MCF 10A (cell line): ENCODE measurements at places on chromosomes 6 and 20.

- peak; percentile 47 for DNase-seq
Observed at GRCh38 chr6:42978487-42978838, 518 bp downstream of the PEX6 start.

DNA sequence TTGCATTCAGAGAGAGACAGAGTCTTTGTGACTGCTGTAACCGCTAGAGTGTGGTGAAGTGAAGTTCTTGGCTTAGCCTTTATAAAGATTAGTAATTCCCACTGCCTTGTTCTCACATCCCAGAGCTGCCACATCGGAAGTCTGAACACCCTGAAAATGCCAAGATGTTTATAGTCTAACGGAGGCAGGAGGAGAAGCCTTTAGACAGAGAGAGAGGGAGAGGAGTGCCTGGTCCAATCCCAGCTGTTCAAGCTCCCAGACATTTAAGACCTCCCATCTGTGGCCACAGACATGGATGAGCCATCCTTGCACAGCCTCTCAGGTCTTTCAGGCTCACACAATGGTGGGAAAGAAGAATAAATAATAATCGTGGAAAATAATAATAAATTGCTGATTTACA lies 1422.8 kb upstream of the EYS start:
- DNase-seq: no peak

DNA sequence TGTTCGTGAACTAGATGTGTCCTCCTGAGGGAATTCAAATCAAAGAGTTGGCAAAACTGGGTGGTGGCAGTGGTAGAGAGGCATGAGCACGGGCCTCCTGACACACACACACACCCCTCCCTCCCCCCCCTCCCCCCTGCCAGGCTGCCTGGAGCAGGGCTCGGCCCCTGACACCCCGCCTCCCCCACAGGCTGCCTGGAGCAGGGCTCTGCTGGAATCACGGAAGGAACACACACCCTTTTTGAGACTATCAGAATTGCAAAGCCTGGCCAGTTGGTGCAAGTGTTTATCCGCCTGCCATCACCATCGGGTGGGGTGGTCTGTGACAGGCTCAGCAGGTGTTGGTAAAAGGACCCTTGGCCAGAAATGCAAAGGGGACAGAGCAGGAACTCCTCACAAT lies 59.0 kb downstream of the FAM120B start:
- DNase-seq: no peak

DNA sequence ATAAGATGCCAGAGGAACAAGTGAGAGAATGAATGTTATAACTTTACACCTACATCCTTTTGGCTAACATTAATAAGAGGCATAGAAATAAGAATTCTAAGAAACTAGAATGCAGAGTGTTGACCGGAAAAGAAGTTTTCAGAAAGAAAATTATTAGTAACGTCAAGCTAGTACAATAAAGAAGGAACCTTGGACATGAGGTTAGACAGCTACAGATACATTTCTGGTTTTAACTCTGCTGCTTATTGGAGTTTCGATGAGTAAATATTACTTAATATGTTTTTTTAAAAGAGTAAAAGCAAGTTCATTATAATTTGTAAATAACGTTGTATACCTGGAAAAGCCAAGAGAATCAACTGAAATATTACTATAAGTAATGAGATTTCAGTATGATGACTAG lies 22.7 kb downstream of the TAB2 start:
- no peak for DNase-seq

GRCh38 chr6:136466777-136467176 lies 83.4 kb downstream of the MAP7 start:
- DNase-seq: no peak

- DNase-seq: no peak
Observed at GRCh38 chr6:156114541-156114940, 658.9 kb upstream of the NOX3 start.

GRCh38 chr6:141677598-141678211 lies 455.0 kb upstream of the GJE1 start:
- DNase-seq: peak; percentile 68

DNA sequence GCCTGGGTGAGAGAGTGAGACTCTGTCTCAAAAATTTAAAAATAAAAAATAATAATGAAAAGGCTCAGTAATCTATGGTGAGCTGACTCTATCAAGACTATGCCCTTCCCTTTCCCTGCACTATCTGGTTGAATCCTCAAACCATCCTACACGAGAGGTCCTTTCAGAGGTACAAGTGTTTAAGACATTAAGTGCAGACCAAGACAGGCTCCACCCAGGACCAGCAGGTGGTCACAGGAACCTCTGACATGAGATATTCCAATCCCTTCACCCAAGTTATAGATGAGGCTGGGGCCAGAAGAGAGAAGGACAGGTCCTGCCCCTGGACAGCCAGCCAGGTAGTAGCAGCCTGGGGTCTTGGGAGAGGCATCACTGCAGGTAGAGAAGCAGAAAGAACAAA lies 182.6 kb downstream of the NFATC2 start:
- DNase-seq: no peak

DNA sequence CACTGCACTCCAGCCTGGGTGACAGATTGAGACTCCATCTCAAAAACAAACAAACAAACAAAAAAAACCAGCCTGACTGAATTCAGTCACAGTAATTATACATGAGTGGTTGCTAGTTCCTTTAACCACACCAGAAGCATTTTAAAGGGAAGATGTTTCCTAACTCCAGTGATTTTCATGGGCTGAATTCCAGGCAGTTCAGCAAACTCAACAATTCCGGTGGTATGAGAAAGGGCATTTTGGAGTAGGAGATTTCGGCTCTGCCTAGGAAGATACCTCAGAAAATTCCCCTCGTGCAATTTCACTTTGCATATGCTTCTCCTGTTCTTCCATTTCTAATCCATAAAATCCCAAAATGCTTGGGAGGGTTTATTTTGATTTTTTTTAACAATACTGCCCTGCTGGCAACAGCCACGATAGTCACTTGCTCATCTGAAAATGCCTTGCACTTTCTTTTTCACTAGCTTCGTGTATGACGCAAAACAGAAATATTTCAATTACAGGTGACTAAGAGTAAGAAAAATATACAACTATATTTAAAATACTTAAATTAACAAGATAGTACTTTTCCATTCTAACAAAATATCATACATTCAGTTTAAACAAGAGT lies 48.3 kb upstream of the IPCEF1 start:
- DNase-seq: peak; percentile 56

- no peak for DNase-seq
Observed at GRCh38 chr20:47675190-47676142, 109.8 kb downstream of the SULF2 start.

GRCh38 chr6:141653590-141653989 lies 479.1 kb upstream of the GJE1 start:
- peak; percentile 39 for DNase-seq
